ENCODE measurements at places on chromosomes 2 and 18.

GRCh38 chr18:26813043-26813442, 52.5 kb downstream of the AQP4 start:
- peak; percentile 80 for DNase-seq
- no peak overlapping the region for H3K27ac ChIP-seq
- no peaks in the 10 kb centered on the region for H3K4me1 ChIP-seq

GRCh38 chr2:203149194-203149593, 89.6 kb upstream of the CYP20A1 start:
- H3K36me3 ChIP-seq = no peaks in the 10 kb centered on the region
- no peak for DNase-seq
- no peak overlapping the region for H3K27ac ChIP-seq
- no peaks in the 10 kb centered on the region for H3K27me3 ChIP-seq
- H3K4me3 ChIP-seq = no peak overlapping the region

DNA sequence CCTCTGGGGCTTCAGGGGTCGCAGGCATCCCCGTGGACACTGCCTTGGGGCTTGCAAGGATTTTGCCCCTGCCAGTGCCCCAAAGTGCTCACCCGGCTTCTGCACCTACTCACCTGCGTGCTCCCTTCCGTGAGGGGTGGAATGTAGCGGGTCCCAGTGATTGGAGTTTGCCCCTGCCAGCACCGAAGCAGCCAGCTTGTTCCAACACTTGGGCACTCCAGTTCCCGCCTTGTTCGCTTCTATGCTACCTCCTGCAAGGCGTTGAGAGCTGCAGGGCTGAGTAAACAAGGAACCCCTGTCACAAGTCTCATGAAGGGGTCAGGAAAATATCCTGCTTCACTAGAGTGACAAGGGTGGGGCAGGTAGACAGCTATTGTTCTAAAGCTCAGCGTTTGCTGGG, 631.5 kb downstream of the EPHA4 start:
- no peak for DNase-seq
- no peaks in the 10 kb centered on the region for H3K27me3 ChIP-seq
- H3K4me3 ChIP-seq = no peak overlapping the region

GRCh38 chr2:239381709-239382134, 19.1 kb downstream of the HDAC4 start:
- peak overlapping the region; percentile 27 for H3K4me3 ChIP-seq
- H3K4me1 ChIP-seq = peaks cover 32% of the 10 kb centered on the region
- peak; percentile 65 for DNase-seq
- peak overlapping the region; percentile 30 for H3K27ac ChIP-seq
- H3K36me3 ChIP-seq = no peaks in the 10 kb centered on the region

- H3K36me3 ChIP-seq = peaks cover 18% of the 10 kb centered on the region
- no peak overlapping the region for H3K27ac ChIP-seq
- peak; percentile 7 for DNase-seq
Observed at GRCh38 chr2:160085662-160086061, 23.2 kb upstream of the PLA2R1 start.
